Left renal pelvis (tissue), 4 donors: ENCODE measurements at places on chromosomes 5 and 9. TPM values are rescaled to one million over a fixed set of nuclear protein-coding genes. Genes with fewer than 3 reads are reported as not detected.

The PAEP gene
- 2.6 TPM for polyA plus RNA-seq

DNA sequence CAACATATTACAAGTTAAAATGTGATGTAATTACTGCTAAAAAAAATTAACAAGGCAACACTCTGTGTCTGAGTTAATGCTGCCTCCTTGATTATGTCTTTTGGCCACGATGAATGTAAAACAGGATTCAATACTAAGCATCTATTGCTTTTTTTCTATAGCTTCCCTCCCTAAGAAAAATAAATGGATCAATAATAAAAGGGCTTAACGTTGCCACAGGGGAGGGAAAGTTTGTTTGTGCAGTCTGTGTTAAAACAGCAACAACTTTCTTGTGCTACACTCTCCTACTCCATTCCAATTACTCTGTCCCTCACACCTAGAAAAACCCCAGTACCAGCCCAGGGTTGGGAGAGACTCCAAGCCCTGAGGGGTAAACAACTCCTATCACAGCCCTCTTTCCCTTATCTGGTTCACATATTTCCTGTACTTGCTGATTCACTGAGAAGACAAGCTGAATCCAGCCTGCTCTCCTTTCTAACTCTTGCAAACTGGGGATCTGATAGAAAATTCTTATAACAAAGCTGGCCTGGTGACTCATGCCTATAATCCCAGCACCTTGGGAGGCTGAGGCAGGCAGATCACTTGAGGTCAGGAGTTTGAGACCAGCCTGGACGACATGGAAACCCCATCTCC, 44.8 kb downstream of the PTPN3 start:
- no peak for DNase-seq

DNA sequence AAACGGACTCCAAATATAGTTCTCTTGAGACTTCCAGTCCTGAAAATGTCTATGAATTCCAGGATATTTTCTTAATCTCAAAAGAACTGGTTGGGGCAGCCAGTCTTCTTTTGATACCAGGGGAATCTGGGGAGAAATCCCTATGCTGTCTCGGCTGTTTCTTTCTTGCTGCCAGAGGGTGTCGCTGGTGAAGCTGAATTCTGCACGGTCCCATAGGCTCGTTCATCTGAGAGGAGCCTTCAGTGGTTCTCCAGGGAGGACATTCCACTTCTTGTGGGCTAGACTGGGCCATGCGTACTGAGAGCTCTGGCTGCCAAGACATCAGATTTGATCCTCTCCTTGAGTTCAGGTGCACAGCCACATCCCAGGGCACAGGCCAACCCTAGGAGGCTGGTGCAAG, 155.0 kb upstream of the CLINT1 start:
- no peak for DNase-seq

DNA sequence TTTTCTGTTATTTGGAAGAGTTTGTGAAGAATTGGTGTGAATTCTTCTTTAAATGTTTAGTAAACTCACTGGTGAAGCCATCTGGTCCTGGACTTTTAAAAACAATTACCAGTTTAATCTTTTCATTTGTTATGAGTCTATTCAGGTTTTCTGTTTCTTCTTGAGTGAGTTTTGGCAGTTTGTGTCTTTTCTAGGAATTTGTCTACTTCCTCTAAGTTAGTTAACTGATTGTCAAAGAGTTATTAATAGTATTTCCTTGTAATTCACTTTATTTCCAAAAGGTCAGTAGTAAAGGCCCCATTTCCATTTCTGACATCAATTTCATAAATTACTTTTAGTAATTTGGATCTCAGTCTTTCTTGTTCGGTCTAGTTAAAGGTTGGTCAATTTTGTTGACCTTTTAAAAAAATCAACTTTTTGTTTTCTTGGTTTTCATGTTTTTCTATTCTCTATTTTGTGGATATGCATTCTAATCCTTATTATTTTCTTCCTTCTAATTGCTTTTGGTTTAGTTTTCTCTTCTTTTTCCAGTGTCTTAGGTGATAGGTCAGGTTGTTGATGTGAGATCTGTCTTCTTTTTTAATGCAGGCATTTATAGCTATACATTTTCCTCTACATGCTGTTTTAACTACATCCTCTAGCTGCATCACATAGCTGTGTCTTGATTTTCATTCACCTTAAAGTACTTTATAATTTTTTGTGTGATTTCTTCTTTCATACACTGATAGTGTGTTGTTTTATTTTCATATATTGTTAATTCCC, 7.3 kb upstream of the SMIM3 start:
- DNase-seq: no peak

The PCDHA8 gene
- polyA plus RNA-seq: 0.08 TPM

GRCh38 chr9:122122468-122122867, 29.4 kb upstream of the TTLL11 start:
- DNase-seq: no peak

DNA sequence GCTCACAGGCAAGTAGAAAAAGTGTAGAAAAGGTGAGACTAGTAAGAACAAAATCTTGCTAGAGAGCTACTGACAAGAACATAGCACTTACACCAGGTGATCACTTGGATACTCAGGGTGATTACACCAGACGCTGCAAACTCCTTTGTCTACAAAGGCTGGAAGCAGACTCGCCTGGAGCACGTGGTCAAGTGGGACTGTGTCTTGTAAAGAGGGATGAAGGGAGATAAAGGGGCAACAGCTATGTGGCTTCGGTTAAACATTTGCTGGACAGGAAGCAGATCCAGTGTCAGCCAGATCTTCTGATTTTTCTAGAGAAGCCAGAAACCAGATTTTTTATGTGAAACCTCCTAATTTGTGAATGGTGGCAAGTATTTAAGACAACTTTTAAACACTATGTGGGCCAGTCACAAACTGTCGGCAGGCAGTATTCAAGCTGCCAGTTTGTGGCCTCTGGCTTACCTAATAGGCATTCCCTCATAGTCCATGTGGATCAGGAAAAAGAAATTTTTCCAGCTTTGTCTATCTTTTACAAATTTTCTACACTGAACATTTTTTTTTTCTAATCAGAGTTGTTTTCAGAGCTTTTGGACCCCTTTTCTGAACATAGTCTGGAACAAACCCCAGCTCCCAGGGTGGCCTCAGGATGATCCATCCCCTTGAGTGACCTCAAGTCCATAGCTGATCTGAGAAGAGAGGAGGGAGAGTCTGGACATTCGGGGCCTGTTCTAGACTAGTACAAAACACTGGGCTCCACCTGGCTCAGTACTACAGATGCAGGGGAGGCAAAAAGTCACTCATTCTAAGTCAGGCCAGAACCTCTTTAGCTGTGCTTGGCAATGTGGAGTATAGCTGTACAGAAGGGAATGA, 262.9 kb downstream of the ARRDC3 start:
- DNase-seq: no peak

- no peak for DNase-seq
These were observed 36.6 kb downstream of the CTNNA1 start for GRCh38 chr5:138789771-138790242.

- DNase-seq: no peak
These were observed 400.9 kb upstream of the MEF2C start for GRCh38 chr5:89283728-89284493.

The PCDHB4 gene
- 1.3 TPM for polyA plus RNA-seq

DNA sequence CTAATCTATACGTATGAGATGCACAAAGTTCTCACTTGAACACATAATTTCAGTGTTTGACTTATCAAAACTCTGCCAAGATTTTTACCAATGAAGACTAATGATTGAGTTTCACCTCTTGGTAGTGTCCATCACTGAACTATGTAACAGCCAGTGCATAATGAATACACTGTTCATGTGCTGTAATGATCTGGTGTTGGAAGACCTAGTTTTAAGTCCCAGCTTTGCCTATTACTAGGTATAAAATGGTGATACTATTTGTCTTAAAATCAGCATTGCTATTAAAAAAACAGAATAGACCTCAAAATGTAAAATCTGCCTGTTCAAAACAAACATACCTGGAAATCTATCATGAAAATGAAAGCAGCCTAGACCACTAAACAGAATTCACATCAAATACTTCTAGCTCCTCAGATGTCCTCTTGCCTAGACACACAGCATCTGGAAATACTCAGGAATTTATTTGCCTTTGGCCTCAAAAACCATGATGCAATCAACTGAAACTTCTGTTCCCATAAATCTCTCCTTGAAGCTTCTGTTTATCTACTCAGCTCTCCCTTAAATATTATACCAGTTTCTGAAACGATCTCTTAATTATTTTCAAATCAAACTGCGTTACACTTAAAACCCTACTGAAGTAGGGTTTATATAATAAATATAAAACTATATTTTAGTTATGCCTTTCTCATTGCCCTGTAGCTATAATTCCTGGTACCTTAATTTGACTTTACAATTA, 38.1 kb downstream of the MRPS27 start:
- DNase-seq: peak; percentile 28

- DNase-seq: no peak
These were observed 1151.8 kb downstream of the CDH12 start for GRCh38 chr5:21701317-21701716.

DNA sequence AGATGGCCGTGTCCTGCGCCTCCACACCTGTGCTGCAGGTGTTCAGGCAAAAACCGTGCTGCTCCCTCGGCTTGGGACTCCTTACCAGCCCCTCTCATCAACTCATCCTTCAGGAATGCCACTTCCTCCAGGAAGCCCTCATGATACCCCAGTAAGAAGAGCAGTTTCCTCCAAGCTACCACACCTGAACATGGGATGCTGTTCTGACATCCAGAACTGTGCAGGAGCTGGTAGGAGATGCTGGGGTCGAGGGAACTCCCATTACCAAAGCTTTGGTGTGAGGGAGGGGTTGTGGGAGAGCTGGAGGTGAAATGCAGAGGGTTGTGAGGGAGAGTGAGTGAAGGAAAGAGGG, 18.9 kb downstream of the CARD19 start:
- no peak for DNase-seq

- no peak for DNase-seq
These were observed 154.1 kb upstream of the TAS2R1 start for GRCh38 chr5:9784231-9784630.

DNA sequence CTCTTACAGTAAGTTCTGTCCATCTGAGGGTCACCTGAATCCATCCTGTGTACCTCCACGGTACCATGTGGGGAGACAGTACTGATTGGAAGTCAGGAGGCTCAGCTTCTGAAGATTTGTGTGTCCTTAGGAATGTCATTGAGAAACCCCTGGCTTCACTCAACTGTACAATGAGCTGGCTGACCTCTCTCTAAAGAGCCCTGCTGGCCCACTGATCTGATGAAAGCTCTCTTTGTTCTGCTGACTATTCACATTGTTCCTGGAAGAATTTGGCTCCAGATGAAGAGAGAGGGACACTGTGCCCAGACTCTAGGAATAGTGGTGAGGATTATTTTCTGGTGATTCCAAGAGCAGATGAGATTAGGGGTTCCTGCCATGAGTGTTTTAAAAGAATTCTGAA, 141.2 kb downstream of the LURAP1L start:
- no peak for DNase-seq

The NMUR2 gene
- polyA plus RNA-seq: not detected

DNA sequence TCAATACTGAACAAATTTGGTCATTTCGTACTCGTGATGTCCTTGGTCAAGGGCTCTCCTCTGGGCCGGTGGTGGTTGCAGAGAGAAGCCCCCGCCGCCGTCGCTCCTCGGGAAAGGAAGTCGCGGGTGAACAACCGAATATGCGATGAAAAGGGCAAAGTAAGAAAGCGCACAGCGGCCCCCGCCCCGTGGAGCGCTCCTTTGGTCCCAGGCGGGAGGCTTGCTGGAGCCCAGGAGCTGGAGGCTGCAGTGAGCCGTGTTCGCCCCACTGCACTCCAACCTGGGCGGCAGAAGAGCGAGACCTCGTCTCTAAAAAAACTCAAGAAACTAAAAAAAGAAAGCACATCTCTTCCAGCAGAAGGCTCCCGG, 108.4 kb upstream of the LARP1 start:
- DNase-seq: no peak

DNA sequence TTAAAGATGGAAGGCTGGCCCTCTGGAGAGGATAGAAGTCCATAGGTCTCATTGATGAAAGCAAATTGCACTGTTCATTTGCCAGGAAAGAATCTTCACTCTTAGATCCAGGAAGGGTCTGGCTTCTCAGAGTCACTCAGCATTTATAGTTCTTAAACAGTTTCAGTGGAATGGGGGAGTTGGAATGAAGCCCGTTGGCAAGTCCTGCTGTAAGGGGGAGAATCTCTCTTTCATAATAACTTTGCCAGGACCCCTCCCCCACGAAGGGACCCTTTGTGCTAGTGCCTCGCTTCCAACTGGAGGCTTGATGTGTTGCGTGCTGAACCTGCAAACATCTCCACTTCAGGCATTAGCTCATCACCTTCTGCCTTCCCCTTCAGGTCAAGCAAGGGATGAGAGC, 57.1 kb downstream of the ENTREP1 start:
- no peak for DNase-seq

- no peak for DNase-seq
These were observed 52.4 kb downstream of the RFX3 start for GRCh38 chr9:3473405-3473804.

DNA sequence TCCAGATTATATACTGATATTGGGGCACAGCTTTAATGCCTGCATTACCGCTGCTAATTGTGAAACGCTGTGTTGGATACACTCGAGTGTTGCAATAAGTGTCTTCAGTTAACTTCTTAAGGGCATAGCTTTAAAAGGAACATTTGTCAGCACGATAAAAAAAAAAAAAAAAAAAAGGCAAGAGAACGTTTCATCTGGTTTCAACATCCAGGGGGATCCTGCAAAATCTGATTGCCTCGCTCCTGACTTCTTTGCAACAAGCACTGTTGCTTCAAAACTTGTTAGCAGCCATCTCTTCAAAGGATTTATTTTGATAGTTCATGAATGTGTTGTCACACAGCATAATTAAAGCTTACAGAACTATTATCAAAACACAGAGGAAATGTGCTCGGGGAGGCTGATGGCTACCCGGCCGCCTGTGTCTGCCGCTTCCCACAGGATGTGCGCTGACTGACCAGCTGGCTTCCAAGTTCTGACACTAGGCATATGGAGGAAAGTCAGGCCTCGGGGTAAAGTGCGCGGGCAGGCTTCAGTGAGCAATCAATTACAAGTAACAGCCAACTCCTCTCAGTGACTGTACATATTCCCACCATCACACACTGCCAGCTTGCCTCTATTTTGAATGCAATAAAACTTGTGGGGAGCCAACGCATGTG, 77.7 kb downstream of the EBF1 start:
- peak; percentile 79 for DNase-seq

- DNase-seq: no peak
These were observed 37.6 kb downstream of the EHMT1 start for GRCh38 chr9:137656416-137656815.

- DNase-seq: no peak
These were observed 233.8 kb downstream of the GAS1 start for GRCh38 chr9:86713470-86713869.

DNA sequence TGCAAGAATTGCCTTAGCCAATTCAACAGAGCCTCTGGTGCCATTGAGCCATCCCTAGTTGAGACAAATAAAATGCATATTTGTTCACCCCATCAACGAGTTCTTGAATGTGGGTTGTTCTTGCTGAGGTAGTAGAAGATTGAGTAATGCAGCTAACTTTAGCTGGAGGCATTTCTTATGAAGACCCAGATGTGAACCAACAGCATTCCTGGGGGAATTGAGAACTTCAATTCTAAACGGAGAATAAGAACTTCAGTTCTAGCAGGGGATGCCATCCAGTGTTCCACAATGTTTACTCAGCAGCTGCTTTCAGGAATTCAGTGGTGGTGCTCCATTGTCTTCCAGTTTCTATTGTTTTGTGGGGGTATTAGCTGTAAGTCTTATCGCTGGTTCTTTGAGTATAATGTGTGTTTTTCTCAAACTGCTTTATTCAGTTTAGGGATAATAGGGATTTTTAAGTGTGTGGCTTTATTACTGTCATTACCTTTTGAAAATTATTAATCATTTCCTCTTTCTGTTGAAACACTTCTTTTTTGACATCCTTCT, 1968.2 kb upstream of the NUDT12 start:
- no peak for DNase-seq
